Pulmonary artery endothelial cell (primary cell): ENCODE measurements at places on chromosomes 3 and 15. TPM values are rescaled to one million over a fixed set of nuclear protein-coding genes. Genes with fewer than 3 reads are reported as not detected.

GPR156 gene
- 0.13 and 0.18 TPM in 2 replicates for total RNA-seq

PCSK6 gene
- total RNA-seq: 0.04 and 0.26 TPM in 2 replicates

CCR9 gene
- total RNA-seq: not detected in 2 replicates

AGBL1 gene
- total RNA-seq: not detected in 2 replicates

- no peak for DNase-seq
Observed at GRCh38 chr3:46901591-46902187, 24.2 kb downstream of the PTH1R start.

- no peak for DNase-seq
Observed at GRCh38 chr3:135329479-135329878, 534.4 kb downstream of the EPHB1 start.

GRCh38 chr3:124747111-124747981, 17.1 kb downstream of the UMPS start:
- DNase-seq: no peak

- DNase-seq: no peak
Observed at GRCh38 chr3:188575501-188575900, 421.5 kb downstream of the LPP start.

DNA sequence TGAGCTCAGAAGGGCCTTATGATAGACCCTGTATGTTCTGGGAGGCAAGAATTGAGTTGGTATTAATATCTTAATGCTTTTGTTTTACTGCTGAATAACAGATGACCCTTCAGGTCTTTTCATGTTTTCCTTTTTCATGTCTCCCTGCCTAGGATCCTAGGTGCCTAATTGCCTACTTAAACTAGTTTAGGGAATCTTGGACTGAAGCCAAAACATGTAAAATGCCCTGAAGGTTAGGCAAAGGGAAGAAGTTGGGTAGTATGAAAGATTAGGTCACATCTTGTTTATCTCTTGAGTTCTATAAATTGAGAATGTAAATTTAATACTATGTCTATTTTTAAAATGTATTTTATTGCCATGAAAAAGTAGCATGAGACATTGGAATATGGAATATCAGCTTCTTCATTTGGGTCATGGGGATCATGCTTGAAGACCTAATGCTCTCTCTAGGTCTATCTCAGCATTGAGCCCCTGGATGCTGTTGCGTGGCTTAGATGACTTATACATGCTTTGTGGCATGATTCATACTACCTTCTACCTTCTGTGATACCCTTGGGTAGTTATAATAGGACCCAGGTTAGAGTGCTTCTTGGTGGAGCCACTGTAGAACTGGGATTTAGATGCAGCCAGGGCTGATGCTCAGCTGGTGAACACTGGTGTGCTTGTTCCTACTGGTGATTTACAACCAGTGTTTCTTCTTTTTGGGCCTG, 26.4 kb downstream of the RBM6 start:
- DNase-seq: no peak

DNA sequence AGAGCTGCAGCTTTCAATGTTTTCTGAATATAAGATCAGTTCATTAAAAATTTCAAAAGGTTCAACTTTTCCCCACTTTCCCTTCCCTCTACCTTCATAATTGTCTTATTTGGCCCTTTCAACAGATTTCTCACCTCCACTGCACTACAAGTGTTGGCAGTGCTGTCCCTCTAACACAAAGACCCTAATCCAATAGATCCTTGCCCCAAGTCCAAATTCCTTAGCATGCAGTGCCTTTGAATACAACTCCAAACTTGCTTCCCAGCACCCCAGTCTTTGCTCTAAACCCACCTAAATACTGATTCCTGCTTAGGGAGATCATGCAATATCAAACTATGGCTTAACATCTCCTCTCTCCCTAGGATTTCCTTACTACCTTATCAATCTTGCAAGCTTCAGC, 43.9 kb downstream of the TJP1 start:
- no peak for DNase-seq

DNA sequence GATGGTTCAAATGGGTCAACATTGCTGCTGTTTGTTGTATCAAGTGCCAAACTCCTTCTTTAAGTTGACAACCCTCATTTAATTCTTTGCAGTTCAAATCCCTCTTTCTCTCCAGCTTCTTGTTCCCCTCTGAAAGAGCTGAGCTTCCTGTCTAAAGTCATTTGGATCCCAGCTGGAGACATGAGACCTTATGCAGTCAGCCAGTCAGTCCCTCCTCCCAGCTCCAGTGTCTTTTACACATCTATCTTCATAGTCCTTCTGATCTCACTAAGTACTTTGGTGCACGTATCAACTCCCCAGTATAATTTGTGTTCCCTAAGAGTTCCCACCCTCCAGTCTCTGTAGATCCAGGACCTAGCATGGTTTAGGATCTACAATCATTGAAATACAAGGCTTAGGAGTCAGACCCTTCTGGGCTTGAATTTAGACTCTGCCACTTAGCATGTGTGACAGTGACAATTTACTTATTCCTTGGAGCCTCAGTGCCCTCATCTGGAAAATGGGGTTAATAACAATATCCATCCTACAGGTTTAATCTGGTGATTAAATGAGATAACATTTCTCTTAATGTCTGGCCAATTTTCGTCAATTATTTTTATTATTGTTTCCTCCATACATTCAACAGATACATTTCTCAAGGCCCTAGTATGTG, 102.8 kb upstream of the SEMA6D start:
- DNase-seq: no peak

DNA sequence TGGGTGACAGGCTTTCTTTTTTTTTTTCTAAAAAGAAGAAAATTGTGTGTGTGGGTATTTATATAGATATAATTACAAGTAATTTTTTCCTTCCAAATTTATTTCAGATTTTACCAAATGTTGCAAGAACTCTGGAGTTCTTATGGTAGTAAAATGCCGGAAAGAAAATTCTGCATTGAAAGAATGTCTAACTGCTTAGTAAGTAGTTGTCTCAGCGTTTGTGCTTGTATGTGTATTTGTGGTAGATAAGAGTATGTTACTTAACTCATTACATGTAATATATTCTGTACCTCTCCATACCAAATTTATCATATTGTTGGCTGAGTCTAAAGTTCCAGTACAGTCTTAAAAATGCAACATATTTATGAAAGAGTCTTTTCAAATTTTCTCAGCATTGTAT, 32.3 kb upstream of the ZCWPW2 start:
- DNase-seq: no peak

DNA sequence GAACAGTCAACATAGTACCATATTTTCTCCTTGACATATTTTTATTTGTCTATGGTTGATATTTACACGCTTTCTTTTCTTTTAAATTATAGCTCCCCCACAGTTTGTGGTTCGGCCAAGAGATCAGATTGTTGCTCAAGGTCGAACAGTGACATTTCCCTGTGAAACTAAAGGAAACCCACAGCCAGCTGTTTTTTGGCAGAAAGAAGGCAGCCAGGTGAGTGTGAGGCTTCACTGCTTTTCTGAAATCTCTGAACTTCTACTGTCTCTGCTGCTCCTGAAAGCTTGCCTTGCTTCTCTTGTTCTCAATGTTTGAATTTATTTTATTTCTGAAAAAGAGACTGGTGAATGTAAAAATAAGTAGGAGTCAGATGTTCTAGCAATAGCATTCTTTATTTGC, 506.3 kb downstream of the ROBO2 start:
- DNase-seq: no peak

GRCh38 chr15:74696398-74696729, 540 bp upstream of the EDC3 start:
- DNase-seq: no peak

- no peak for DNase-seq
Observed at GRCh38 chr3:8357859-8358258, 143.8 kb upstream of the LMCD1 start.
